ENCODE measurements at places on chromosomes 16 and 17.

- no peak for DNase-seq
These were observed 1.8 kb downstream of the C16orf54 start for GRCh38 chr16:29743827-29744531.

GRCh38 chr16:54110016-54110981 lies 176.3 kb downstream of the IRX3 start:
- no peak for DNase-seq

DNA sequence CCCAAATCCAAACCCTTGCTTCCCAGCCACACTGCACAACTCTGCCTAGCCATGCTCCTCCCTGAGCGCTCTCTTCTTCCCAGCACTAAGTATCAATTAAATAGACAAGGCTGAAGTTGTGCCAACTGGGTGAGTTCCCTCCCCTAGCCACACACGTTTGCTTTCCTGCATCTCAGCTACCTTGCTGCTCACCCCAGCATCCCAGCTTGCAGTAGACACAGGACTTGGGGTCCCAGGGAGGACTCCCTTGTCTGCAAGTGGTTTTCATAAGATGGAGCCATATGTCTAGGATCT lies 4.9 kb downstream of the CCDC182 start:
- no peak for DNase-seq

- no peak for DNase-seq
These were observed 18.4 kb upstream of the RBBP6 start for GRCh38 chr16:24520983-24521382.

DNA sequence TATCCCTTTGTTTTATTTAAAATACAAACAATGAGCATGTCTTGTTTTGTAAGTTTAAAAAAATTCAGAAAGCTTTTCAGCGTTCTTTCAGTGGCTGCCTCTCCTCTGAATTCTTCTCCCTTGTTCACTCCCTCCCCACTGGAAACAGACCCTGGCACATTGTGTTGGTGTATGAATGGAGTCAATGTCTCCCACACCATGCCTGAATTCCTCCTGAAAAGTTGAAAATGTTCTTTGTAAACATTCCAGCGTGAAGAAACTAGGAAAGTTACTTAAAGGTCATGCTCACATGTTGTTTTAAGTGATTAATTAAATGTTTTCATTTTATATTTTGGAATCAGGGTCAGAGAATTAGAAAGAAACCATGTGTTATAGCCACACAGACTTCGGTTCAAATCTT lies 136.9 kb upstream of the DYNLRB2 start:
- no peak for DNase-seq

- DNase-seq, result no peak
These were observed 1.6 kb downstream of the DOC2B start for GRCh38 chr17:179781-180380.

DNA sequence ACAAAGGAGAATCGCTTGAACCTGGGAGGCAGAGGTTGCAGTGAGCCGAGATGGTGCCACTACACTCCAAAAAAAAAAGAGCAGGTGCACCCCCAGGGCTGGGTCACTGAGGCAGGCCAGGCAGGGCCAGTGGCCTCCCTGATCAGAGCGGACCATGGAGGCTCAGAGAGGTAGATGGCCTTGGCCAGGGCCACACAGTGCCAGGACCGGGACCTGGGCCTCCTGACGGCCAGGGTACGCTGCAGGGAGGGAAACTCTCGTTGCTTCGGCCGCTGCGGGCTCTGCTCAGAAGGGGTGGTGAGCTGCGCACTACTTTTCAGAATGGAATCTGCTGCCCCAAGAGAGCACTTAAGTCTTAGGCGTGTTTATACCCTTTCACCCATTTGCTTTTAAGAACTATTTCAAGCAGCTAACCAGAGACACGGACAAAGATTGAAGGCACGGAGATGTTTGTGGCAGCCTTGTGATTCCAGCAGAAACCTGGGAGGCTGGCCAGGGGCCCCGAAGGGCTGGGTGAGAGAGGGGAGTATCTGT lies 17.1 kb downstream of the MYO1C start:
- no peak for DNase-seq
